NCI-H2107 (cell line): ENCODE measurements at places on chromosomes 7 and 10.

- DNase-seq: no peak
Measured at GRCh38 chr10:78556705-78557432, 511.9 kb upstream of the ZMIZ1 start.

DNA sequence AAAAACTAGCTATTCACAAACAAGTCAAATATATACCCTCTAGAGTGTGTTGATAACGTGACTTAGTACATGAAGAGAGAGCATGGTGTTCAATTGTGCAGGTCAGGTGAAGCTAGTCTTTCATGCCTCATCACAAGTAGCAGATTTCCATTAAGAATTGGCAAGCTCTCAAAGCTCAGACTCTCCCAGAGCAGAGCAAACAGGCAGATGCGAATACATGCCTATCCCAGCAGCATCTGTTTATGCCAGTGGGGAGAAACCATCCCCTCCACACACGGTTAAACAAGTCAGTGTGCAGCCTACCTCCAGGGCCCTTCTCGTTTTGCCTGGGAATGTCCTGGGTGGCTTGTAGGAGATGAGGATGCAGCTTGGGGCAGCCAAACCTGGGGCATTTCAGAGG, 532.5 kb upstream of the C7orf33 start:
- DNase-seq: peak; percentile 84

- DNase-seq: peak; percentile 12
Measured at GRCh38 chr10:29646238-29646902, 11.6 kb upstream of the SVIL start.

- no peak for DNase-seq
Measured at GRCh38 chr7:151839451-151839921, 37.4 kb downstream of the PRKAG2 start.

- DNase-seq: no peak
Measured at GRCh38 chr10:69800109-69800508, 1.6 kb upstream of the COL13A1 start.
